ENCODE measurements at places on chromosomes 1 and 21.

GRCh38 chr1:103372866-103373265 is 152.6 kb upstream of the RNPC3 start:
- DNase-seq: no peak

- DNase-seq: no peak
These were observed 3.6 kb downstream of the ABCA4 start for GRCh38 chr1:94117259-94117851.

GRCh38 chr1:16981269-16981849 is 939 bp upstream of the MFAP2 start:
- DNase-seq: no peak

- no peak for DNase-seq
These were observed 6.7 kb upstream of the PTPN14 start for GRCh38 chr1:214557952-214558735.

DNA sequence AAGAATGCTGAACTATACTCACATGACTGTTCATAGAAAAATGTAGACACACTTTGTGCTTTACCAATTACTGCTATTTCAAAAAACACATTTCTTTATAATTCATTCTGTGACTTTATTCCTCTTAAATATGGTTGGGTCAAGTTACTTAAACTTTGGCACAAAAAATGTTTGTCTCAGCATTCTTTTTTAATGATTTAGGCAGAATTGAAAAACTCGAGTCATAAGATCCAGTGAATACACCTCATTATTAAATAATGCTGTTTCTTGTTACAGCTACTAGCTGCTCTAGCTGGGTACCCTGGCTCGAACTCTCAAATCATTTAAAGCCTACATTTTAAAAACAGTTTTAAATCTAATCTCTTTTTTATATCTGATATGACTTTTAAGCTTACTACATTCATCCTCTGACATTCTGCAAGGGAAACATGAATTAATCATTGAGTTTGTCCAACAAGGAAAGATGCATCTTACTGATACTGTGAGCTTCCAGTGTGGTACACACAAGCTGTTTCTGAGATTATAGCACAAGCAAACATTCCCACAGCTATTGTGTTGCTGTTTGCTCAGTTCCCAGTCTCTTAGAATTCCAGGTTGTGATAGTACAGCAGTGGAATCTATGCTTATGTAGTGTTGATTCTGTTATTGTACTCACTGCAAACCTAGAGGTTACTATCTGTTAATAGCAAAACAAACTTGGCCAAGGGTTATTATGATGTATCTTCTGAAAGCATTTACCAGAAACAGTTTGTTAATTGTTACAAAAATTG is 746.5 kb downstream of the USP25 start:
- DNase-seq: no peak

Measured in SHP77 (cell line).